ENCODE measurements at places on chromosomes 3 and 15.

DNA sequence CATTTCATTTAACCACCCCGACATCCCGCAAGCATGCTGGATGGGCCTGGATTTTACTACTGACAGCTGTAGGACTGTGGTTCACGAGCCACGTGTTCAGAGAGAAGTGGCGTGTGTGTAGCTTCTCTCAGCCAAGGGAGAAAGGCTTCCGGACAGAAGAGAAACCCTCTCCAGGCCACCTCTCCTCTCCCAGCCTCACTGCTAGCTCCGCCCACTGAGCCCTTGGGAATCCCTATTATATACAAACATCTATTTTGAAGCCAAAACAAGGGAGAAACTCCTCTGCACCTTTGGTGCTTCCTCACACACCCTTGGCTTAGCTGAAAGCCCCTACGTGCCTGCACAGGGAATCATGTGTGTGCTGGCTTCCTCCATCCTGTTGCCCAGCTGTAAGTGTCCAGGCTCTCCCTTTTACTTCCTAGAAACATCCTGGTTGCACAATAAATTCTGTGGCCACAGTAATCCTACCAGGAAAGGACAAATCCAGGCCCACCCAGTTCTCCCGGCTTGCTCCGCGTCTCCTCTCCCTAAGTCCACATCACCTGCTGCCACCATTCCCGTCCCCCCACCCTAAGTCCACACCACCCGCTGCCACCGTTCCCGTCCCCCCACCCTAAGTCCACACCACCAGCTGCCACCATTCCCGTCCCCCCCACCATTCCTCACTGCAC, 30.5 kb downstream of the PCSK6 start:
- DNase-seq: no peak

- no peak for DNase-seq
These were observed 55.0 kb downstream of the TMEM44 start for GRCh38 chr3:194577986-194578905.

- no peak for DNase-seq
These were observed 94.9 kb downstream of the NTRK3 start for GRCh38 chr15:88161636-88162035.

DNA sequence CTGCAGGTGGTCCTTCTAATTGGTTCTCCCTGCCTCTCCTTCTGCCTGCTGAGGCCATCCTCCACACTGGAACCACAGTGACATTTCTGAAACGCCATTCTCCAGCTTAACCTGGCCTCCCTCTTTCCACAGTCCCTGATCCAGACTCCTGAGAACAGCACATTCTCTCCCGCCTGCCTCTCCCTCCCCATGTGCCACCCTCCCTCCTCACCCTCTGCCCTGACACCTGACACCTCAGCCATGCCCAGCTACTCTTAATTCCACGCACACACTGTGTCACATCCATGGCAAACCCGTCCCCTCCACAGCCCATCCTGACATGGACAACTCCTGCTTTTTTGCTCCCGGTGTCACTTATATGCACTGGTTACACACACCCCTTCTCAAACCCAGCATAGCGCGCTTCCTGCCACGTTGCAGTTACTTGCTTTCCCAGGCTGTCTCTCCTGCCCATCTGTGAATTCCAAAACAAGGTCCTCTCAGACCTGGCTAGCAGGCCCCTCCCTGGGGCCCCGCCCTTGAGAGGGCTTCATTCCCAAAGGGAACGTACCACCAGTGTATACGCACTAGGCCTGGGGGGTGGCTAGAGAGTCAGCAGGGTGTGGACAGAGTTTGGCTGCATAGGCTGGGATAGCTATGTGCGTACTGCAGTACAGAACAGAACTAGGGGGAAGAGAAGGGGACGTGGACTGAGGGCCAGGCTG, 92.7 kb upstream of the BLM start:
- DNase-seq: no peak

GRCh38 chr3:133570937-133571320, 2.6 kb upstream of the CDV3 start:
- DNase-seq: no peak

DNA sequence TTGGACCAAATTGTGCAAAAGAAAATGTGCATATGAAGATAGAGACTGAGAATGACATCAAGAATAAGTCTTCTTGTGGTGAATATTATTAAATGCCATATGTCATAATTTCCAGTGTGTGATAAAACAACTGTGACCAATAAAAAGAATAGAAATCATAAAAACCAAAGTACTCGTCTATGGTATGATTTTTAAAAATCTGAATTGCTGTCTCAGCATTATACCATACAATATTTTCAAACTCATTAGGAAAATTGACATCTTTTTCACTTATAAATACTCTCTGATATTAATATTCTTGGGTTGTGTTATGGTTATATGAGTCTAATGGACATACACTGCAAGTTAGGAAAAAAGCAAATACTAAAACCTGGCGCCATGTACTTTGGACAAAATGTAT, 279.4 kb downstream of the ROBO1 start:
- DNase-seq: no peak

GRCh38 chr3:69441040-69441439, 55.2 kb upstream of the FRMD4B start:
- no peak for DNase-seq

GRCh38 chr3:140529096-140529495, 148.8 kb upstream of the TRIM42 start:
- DNase-seq: no peak

Data from hematopoietic multipotent progenitor cell treated with erythropoietin and hydrocortisone succinate and interleukin-3 and kit ligand, for 17 days (in vitro differentiated cells).